GM13976 (cell line): ENCODE measurements at places on chromosomes 7 and 10.
A peak's percentile ranks its signal among the peaks of the same experiment; 100 is the strongest.

GRCh38 chr10:117398029-117398428 lies 22.8 kb upstream of the PDZD8 start:
- DNase-seq, result no peak

DNA sequence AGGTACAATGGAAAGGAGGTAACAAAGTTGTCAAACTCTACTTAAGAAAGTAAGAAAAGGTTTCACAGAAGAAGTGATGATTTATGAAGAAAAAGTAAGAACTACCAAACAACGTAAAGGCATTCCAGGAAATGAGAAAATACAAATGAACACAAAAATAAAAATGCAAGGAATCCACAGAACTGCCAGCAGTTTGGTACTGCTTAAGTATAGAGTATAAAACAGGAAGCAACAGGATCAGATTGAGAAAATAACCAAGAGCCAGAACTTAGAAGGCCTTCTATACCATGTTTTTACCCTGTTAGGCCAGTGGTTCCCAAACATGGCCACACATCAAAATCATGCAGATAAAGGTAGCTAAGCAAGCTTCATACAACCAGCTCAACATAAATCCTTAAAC lies 9.2 kb downstream of the NDUFA5 start:
- DNase-seq, result no peak

- no peak for DNase-seq
Observed at GRCh38 chr10:45136256-45136655, 135.5 kb downstream of the ZNF22 start.

DNA sequence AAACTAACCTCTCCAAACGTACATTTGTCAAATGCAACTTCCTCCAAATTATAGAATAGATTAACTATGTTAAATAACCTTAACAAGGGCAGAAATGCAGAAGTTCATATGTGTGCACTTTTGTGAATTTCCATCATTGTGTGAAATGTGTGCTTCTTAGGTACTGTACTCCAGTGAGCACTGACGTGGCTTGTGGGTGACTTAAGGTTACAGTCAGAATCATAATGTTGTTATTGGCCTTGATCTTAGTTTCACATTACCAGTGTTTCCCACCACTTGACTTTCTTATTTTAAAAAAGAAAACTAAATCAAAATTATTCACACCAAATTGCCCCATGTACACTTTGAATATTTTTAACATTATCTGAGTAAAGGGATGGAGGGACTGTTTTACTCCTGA lies 155.1 kb upstream of the FZD8 start:
- no peak for DNase-seq

GRCh38 chr10:60006062-60006461 lies 99.7 kb upstream of the CCDC6 start:
- no peak for DNase-seq

DNA sequence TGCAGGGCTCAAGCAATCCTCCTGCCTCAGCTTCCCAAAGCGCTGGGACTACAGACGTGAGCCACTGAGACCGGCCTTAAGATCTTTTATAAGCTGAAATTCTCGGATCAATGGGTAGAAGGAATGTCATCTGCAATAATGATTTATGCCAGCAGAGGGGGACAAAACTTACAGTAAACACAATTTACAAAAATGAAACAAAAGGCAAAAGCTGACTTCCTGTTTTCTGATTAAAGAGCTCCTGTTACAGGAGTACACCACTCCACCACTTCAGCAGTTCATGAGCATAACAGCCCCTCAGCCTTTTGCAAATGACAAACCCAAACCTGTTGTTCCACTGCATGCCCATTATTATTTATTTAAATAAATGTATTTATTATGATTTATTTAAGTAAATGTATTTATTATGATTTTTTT lies 88.5 kb upstream of the ATP6V0A4 start:
- peak; percentile 74 for DNase-seq

DNA sequence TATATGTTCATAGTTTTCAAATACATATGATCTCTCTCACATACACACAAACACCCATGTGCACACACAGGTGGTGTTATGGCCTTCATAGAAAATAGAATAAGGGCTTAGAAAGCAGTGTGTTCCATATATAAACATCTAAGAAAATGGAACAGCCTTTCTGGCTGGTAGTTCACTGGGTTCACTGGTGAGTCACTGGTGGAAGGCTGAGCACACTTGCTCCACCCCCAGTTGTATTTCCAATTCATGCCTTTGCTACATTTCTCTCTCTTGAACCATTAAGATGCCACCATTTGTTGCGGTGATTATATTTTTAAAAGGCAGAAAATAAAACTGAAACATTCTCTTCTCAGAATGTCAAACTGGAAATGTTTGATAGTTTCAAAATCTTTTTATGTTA lies 252.1 kb downstream of the GLI3 start:
- no peak for DNase-seq

DNA sequence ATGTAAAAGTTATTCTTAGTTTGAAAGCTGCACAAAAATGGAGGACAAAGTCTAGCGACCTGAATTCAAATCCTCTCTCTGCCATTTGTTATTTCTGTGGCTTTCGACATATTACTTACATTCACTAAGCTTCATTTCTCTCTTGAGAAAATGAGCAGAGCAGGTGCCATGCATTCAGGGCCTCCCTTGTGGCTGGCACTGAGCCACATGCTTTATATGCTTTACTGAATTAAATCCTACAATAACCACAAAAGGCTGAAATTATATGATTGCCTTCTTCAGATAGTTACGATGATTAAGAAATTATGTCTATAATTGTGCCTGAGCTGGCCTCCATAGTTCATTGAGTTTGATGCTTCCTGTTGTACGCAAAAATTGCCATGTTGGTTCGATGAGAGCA lies 98.7 kb downstream of the NPSR1 start:
- no peak for DNase-seq

- no peak for DNase-seq
Observed at GRCh38 chr7:33743594-33743993, 161.7 kb upstream of the BMPER start.

DNA sequence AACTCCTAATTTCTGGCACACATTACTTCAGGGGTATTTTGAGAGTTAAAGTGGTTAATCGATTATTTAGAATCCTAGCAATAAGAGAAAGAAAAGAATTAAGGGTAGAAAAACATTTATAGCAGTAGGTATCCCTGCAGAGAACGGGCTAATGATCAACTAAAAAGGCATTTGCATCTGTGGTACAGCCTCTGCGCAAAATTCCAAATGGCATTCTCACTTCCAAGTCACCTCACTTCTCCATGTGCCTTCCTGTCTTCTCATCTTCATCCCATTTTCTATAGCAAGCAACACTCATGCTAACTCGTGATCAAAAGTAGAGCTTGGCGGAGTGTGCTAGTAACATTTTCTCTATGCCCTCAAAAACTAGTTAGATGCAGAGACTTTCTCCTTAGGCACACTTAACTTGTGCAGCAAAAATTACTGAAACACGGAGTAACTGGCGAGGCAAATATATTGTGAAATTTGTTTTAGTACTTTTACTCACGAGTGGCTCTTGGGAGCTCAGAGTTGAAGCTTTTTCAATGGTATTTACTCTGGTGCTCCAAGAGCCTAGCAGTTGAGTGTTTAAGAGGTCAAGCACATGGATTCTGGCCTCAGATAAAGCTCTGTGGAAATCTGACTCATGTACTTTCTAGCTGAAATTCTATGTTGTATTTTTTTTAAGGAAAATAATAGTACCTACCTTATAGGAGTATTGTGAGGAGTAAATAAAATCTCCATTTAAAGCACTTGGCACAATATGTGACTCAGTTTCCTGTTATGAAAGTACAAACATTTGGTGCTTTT lies 65.1 kb downstream of the MET start:
- no peak for DNase-seq

DNA sequence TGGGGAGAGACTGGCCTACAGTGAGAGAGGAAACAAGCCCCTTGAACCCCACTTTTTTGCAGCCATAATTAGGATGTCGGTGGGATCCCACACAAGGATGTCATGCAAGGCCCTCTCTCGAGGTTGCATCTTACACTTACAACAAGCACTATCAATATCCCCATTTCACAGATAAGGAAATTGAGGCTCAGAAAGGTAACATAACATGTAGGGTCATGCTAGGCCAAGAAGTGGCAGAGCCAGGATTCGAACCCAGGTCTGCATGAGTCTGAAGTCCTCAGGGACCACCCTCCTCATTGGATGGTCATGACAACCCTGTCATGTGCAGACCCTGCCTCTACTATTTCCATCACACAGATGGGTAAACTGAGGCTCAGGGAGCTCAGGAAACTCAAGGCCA lies 123.5 kb downstream of the C10orf105 start:
- DNase-seq, result no peak

DNA sequence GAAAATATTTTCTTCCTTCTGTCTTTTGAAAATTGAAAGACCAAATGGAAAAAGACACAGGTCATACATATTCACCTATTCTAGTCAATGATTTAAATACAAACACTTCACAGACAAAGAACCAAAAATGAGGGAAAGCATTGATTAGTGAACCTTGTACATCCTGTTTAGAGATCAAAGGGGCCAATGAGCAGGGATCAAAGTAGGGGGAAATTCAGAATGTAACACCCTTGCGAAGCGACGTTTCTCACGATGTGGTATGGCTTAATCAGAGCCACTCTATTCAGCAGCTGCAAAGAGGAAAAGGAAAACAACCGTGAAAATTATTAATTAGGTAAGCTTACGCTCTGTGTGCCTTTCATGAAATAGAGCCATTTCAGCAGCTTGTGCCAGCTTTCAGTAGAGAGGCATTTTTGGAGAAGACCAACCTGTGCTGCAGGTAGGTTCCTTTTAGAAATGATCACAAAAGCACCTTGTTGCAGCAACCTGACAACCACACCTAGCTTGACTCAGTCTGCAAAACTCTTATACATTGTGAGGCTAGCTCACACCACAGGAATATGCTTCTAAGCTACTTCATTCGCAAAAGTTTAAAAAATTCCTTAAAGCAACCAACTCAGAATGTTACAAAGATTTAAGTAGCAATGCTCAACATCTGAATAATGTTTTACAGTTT lies 78.0 kb downstream of the DKK1 start:
- no peak for DNase-seq

DNA sequence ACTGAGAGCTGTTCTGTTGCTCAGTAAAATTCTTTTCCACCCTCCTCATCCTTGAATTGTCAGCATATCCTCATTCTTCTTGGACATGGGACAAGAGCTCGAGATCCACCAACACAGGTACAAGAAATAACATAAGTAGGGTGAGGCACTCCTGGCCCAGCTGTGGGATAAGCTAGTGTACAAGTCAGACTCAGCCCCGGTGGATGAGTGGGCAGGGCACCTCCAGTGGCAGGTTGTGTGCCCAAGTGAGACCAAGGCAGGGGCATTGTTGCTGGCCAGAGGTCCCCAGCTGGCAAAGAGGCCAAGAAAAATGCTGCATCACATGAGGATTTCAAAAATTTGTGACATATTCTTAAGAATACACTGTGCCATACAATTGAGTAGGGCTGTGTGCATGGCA lies 402.0 kb upstream of the ZWINT start:
- no peak for DNase-seq

- DNase-seq, result peak; percentile 55
Observed at GRCh38 chr7:90736968-90737939, 141.1 kb downstream of the CDK14 start.

GRCh38 chr7:41116817-41117216 lies 586.1 kb downstream of the INHBA start:
- no peak for DNase-seq

DNA sequence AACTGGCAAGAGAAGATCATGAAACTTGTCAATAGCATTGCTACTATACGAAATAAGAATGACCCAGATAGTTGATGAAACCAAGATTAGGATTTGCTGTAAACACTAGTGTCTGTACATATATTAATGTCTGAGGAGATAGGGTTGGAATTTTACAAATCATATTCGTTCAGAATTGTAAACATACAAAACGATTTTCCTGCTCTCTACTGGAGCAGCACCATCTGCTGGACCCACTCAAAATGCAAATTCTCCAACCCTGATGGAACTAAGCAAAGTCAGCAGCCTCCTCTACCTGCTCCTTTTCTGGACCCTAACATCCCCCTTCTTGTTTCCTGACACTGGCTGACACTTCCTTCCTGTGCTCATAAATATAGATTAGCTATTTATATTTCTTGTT lies 29.4 kb upstream of the SGMS1 start:
- DNase-seq, result peak; percentile 17

DNA sequence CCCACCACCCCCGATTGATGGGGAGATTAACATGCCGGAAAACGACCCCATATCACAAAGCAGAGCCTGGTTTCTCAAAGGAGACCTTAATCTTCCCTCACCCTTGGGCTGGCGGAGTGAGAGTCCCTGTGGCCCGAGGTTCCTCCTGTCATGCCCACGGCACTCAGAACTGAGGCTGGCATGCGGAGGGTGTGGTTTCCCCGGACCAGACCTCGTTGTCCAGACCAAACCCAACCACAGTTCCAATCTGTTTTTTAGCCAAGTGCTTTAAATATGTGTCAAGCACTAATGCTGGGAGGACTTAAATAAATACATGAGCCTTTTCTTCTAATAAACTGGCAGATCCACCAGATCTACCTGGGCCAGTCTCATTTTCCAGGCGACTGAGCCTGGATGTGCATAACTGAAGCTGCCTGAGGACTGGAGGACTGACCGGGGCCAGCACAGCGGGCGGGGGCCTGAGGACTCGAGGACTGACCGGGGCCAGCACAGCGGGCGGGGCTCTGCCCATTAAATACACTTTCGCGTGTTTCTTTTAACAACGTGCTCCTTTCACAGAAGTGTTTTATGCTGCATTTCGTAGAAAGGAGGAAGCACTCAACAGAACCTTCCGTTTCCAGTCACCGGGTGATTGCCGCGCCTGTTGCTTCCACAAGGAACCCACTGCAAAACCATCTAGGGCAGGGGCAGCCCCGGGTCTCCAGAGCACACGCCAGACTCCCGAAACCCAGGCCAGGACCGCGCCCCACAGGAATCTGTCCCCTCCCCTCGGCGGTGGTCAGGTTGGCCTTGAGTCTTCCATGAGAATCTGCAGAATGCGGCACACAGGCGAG lies 334.6 kb downstream of the PTPRN2 start:
- DNase-seq, result no peak

GRCh38 chr7:106460792-106461254 lies 176.0 kb upstream of the NAMPT start:
- DNase-seq, result no peak

GRCh38 chr7:101629171-101629570 lies at the start of gene MYL10:
MYL10 (minus strand) TSS chr7:101629296; CDS start chr7:101629118, 178 bp downstream.
- DNase-seq, result no peak

GRCh38 chr10:35339942-35340341 lies 3.6 kb downstream of the CCNY start:
- DNase-seq, result no peak

DNA sequence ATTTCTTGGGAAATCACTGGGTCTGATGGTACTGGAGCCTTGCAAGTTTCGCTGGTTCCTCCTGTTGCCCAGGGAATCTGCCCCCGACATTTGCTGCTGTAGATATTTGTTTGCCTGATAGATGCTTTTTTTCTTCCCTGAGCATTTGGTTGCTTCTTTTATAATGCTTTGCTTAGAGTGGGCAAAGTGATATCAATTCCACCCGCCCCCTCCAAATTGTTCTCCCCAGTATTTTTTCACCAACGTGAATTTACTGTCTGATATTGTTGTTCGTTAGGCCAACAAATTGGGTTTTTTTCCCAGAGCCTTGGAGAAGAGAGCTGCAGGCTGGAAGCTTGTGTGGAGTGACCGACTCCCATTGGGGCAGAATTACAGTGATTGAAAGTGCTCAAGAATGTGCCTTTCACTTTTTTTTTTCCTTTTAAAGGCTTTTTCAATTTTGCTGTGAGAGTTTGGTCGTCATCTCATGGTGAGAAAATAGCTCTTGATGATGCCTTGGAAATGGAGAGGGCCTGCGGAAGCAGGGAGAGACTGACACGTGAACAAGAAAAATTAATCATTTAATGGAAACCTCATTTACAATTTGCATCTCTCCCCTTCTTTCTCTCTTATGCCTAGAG lies 2.5 kb downstream of the GRK5 start:
- no peak for DNase-seq
